ENCODE measurements at places on chromosomes 12 and 14.

- no peak for DNase-seq
Measured at GRCh38 chr14:73625706-73626105, 13.4 kb downstream of the ACOT6 start.

- no peak for DNase-seq
Measured at GRCh38 chr12:51636581-51636980, 45.5 kb downstream of the SCN8A start.

- DNase-seq = no peak
Measured at GRCh38 chr12:85557850-85558249, 277.8 kb downstream of the ALX1 start.

DNA sequence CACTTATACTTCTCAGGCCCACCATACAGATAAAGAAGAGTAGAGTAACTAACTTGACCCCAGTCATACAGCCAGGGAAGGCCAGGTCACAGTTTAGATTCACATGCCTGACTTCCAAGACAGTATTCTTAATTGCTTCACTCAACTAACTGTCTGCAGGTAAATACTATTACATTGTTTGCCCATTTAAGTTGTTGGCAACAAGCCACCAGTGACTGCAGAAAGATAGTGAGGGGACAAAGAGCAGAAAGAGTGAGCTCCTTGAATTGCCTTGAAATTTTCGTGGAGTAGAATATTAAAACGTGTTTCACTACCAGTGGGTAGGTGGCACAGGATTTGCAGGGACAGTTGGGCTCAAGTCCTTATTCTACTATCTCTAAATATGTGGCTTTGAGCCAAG, 146.3 kb upstream of the RMST start:
- DNase-seq = no peak

DNA sequence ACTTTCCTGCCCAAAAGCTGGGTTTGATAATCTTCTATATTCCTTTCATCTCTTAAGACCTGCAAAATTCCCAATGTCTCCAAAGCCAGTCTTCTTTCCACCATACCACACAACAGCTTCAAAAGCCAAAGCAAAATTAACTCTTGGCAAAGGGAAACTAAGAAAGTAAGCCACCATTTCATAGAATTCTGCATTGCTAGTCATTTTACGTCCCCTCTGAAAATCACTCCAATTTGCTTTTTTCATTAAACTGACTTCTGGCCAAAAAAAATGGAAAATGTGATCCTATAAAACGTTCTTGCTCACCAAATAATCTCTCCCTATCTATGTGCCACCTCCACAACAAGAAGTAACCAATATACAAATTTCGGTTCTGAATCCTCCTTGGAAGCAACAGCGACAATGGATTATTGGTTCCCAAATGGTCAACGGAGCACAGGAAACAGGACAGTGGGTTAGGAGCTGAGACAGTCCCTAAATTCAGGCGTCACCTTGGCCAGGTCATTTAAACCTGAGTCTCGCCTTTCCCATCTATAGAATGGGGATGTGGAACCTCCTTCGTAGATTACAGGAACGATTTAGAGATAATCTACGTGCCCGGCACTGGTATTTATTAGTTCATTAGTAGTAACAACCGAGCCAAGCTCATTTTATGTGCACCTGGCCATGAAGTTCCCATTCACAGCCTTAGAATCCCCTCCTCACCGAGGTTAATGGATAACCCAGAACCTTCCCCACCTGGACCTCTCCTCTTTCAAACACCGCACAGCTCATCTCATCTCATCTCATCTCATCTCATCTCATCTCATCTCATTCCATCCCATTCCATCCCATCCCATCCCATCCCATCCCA, 1.2 kb downstream of the NT5DC3 start:
- DNase-seq = no peak

DNA sequence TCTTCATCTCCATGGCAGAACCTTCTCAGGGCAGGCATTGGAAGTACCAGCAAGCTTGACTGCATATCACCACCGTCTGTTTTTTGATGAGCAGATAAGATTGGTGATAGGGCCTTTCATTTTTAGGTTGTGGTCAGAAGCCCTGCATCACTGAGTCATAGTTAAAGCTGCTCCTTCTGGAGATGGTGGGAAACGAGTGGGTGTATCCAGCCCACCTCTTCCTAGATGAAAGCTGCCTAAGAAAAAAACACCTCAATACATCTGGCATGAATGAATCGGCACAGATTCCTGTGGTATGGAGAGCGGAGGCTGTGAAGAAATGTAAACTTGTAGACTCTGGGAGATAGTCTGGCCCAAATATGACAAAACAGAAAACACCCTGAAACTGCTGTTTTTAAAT, 248.7 kb upstream of the EGLN3 start:
- DNase-seq = no peak

- no peak for DNase-seq
Measured at GRCh38 chr14:94062344-94062940, 18.6 kb downstream of the DDX24 start.

DNA sequence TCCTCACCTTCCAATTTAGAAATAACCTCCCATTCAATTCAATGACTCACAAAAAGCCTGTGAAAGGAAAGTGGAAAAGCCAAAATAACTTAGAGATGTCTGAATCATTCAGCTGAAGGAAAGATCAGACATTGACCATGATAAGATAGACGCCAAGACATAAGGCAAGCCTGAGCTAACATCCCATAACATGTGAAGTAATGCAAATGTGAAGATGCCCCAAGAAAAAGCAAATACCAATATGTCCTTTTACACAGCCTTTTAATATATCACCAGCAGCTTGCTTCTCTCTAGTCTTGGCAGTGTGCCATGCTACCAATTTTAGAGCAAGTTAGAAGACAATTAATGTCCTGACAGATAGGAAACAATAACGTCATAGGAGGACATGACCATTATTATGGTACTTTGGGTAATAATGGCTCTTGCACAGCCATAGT, 2.4 kb upstream of the NUMB start:
- no peak for DNase-seq

- DNase-seq = peak; percentile 32
Measured at GRCh38 chr12:49109641-49110463, 795 bp downstream of the LMBR1L start.

DNA sequence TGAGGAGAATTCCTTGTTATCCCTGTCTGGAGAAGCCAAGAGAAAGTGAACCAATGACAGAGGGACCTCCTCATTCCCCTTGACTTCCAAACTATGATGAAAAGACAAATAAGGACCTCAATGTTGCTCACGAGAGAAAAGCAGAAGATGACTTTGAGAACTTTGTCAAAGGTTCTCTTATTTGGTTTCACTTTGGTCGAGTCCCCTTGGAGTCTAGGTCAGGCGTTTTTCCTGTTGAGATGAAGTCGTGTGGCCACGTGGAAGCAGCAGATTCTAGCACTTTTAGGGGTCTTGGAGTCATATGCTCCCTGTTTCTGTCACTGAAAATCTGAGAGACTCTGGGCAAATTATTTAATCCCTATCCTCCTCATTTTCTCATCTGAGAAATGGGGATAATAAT, 33.8 kb upstream of the COL2A1 start:
- DNase-seq = no peak

DNA sequence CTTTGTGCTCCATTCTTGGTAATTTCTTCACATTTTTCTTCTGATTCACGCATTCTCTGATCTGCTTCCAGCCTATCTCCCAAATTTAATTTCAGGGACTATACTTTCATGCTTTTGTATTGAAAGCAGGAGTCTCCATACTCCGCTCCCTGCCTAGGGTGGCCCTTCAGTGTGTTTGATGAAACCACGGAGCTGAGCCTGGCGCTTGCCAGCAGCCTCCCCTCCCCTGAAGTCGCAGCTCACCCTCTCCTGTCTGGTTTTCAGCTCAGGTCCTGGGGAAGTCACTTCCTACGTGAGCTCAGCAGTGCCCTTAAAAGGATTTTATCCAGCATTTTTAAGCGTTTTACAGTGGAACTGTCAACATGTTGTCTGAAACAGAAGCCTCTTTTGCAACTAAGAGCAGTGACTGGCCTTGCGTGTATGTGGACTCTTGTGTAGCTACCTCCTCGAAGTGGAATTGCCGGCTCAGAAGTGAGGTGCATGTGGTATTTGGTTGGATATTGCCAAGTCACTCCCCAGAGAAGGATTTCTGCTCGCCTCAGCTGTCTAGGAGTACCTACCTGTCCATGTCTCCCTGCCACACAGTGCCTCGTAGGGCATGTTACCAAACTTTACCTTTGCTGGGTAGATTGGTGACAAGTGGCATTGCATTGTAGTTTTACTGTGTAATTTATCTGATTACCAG, 78.5 kb downstream of the TESC start:
- DNase-seq = no peak

- DNase-seq = peak; percentile 68
Measured at GRCh38 chr12:124399622-124400021, 104.7 kb downstream of the RFLNA start.

DNA sequence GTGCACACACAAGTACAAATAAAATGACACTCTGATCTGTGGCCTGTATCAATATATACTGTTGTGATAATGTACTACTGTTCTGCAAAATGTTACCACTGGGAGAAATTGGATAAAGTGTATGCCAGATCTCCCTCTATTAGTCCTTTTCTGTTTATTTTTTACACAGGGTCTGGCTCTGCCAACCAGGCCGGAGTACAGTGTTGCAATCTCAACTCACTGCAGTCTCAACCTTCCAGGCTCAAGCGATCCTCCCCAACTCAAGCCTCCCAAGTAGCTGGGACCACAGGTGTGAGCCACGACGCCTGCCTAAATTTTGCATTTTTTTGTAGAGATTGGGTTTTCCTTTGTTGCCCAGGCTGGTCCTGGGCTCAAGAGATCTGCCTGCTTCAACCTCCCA, 1.9 kb downstream of the NT5DC3 start:
- DNase-seq = no peak

GRCh38 chr12:70645494-70646317, 8.5 kb upstream of the PTPRB start:
- no peak for DNase-seq

DNA sequence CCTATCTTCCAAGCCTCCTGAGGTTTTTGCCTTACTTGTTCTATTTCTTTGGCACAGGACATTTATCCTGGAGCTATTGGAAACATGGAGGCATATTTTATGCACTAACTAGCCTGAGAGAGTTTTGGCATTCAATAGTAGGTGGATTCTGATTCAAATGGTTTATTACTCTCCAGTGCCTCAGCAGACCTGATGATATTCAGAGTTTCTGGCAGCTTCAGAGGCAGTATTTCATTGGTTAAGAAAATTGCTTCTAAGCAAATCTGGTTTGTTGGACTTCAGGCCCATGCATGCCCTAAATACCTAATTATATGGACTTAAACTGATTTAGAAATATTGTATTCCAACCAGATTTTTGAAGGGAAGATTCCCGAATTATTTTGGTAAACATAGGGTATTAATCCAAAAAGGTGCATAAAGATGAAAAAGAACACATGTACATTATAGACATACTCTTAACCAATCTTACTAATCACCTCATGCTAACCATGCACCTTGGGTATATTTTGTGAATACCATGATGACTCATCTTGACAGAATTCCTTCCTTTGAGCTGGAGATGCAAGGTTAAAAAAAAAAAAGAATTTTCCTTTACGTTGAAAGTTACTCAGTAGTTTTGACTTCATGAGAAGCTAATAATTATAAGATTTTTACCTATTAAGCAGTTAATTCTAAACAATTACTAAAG, 44.3 kb upstream of the KTN1 start:
- DNase-seq = no peak

DNA sequence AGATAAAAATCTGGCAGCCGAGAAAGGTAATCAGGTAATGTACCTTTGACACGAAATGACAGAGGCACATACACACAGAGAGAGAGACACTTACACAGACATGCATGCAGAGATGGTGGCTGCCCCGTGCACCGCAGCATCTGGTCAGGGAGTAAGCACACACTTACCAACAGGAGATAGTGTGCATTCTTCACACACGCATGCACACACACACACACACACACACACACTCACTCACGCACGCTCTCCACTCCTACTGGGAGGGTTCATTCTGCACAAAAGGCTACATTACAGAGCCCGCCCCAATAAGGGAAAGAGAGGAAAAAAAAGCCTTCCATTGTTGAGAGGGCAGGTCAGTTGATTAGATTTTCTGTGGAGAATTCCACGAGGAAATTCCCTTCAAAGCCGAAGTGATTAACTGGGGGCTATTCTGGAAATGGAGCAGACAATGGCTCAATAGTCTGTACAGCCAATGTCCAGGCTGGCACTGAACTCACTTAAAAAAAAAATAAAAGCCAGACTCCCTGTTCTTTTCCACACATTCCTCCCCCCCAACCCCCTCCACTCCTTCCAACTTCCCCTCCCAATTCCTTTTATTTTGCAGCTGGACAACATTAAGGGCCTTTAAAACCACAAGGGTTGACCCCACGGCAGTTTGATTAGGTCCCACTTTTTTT, 1.4 kb upstream of the SOX5 start:
- DNase-seq = peak; percentile 12

- no peak for DNase-seq
Measured at GRCh38 chr12:91572869-91573268, 390.3 kb upstream of the DCN start.

DNA sequence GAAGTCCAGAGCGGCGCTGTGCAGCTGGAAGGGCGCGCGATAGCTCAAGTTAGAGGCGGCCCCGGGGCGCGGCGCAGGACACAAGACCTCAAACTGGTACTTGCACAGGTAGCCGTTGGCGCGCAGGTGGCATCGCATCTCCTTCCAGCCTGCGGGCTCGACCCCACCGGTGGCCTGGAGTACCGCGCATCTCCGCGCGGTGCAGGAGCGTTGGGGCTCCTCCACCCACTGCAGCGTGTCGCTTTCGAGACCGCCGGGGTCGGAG, 553 bp downstream of the CLEC14A start:
- peak; percentile 60 for DNase-seq

DNA sequence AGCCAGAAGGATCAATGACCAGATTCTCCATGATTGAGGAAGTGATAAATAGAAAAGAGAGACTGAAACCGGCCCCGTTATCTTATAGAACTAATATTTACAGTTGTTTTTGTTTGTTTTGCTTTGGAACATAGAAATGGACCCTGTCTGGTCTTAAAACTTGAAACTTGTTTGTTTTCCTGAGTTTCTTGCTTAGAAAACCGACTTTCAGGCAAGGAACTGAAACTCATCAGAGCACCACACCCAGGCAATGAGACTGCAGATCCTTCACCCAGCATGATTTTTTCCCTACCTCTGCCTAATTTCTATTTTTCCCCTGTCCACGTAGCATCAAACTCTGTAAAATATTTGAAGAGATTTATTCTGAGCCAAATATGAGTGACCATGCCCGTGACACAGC, 10.6 kb upstream of the CLEC12A start:
- no peak for DNase-seq

- DNase-seq = peak; percentile 65
Measured at GRCh38 chr14:73721101-73721821, 7.1 kb upstream of the PNMA1 start.

GRCh38 chr12:115013236-115013981, 329.4 kb upstream of the TBX3 start:
- no peak for DNase-seq

Data from WTC11 (cell line).